ENCODE measurements at places on chromosomes 13 and 19.

GRCh38 chr13:46057256-46058015, 4.9 kb upstream of the ZC3H13 start:
- DNase-seq = no peak

GRCh38 chr13:90532861-90533492, 814.5 kb upstream of the MIR17HG start:
- no peak for DNase-seq

- DNase-seq = no peak
These were observed 99.0 kb downstream of the MYO16 start for GRCh38 chr13:108728370-108728769.

DNA sequence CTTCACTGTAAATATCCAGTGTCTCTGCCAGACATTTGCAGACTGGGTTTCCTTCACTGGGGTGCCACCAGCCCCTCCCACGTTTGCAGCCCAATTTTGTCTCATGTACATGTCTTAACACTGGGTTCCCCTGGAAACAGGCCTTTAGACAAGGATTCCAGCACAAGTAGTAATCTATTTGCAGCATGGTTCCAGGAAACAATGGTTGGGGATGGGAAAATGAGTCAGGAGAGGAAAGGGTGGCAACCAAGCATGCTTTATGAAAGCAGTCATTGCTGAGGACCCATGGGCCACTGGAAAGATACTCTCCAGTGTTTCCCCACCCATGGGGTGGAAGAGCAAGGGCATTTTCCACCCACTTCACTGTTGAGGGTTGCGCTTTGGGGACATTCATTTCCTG, 53.6 kb upstream of the FARP1 start:
- DNase-seq = no peak

GRCh38 chr13:23865906-23866305, 23.3 kb downstream of the MIPEP start:
- DNase-seq = no peak

DNA sequence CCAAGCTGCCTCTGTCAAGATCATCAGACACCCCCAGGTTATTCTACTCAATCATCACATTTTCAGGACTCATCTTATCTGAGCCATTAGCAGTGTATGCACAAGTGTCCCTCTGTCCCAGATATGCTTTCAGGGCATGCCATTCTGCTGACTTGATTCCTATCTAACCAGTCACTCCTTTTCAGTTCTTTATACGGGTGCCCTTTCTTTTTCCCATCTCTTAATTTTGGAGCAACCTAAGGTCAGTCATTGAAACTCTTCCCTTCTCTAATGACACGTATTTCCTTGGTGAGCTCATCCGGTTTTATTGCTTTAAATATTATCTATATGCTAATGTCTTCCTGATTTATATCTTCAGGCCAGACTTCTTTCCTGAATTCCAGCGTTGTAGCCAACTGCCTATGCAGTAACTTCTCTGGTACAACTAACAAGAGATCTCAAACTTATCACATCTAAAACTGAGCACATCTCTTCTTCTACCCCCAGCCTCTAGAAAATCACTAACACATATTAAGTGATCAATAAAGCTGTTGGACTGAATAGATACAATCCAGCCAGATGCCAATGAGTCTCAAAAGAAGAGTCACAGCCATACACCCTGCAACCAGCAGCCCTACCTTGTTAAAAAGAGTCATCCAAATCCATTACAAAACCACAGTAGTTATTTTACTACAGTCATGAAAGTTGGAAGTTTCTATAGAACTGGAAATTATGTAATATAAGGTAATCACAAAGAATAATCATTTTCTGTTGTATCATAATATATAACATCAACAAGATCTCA, 58.8 kb downstream of the DCLK1 start:
- no peak for DNase-seq

DNA sequence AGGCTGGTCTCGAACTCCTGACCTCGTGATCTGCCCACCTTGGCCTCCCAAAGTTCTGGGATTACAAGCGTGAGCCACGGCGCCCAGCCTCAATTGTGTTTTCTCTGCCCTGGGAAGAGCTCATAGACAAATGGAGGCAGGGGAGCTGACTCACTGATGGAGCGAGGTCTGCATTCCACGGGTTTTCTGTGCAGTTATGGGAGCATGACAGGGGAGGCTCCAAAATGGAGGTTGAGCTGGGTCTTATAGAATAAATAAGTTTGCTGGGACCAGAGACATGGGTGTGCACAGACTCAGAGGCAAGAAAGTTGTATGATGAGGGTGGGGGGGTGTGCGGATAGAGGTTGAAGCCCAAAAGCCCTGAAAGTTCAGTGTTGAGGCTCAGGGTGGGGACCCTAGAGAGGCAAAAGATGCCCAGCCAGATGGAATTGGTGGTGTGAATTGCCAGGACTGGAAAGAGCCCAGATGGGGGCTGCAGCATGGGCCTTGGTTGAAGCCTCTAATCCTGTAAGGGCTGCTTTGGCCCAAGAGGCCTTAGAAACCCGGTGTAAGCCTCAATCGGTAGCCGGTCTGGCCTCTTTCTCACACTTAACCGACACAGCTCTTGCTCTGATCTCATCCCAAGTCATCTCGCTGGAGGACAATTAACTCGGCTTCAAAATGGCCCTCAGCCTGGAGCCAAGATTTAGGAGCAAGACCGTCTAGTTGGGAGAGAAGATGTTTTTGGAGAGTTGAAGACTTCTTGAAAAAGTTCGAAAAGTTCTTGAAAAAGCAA, 1.9 kb downstream of the TPM4 start:
- DNase-seq = no peak

GRCh38 chr19:3184847-3185460, 776 bp upstream of the NCLN start:
- no peak for DNase-seq

- no peak for DNase-seq
These were observed 168.9 kb downstream of the FLT1 start for GRCh38 chr13:28326056-28326455.

- DNase-seq = peak; percentile 6
These were observed 46.8 kb downstream of the C13orf46 start for GRCh38 chr13:113926951-113927660.

DNA sequence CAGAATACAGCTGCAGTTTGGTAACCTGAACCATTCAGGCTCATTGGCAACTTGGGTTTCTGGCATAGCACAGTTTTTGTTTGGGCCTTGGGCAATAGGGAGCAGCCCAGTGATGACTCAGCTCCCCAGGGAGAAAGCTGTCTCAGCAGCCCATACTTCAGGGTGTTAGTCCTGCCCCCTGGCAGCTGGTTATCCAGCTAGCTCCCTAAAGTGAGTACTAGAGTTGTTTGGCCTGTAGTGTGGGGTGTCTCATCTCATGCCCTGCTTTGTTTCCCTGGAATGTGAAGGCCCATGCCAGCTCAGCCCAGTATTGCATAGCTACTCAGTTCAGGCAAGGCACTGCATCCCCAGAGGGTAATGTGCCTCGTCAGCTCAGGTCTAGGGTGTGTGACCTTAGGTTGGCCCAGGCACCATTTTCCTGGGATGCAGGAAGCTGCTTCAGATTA, 18.2 kb upstream of the ZNF543 start:
- DNase-seq = no peak

DNA sequence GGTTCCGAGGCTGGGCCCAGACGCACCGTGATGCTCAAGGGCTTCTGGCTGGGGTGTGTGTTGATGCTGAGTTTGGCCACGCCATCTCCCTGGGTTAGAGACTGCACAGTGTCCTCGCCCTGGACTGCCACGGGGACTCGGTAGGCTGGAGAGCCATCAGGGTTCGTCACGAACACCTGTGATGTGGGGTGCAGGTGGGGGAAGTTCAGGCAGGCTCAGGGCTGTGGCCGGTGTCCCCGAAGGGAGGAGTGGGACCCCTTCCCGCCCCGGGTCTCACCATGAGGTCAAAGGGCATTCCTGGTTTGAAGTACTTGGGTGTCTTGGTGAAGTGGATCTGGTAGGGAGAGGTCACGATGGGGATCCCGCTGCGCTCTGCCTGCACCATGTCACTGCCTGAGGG, 8.2 kb downstream of the C3 start:
- DNase-seq = no peak

GRCh38 chr19:54804571-54804970, 1.2 kb downstream of the KIR2DL4 start:
- DNase-seq = no peak
